ENCODE measurements at places on chromosomes 2 and 18.

DNA sequence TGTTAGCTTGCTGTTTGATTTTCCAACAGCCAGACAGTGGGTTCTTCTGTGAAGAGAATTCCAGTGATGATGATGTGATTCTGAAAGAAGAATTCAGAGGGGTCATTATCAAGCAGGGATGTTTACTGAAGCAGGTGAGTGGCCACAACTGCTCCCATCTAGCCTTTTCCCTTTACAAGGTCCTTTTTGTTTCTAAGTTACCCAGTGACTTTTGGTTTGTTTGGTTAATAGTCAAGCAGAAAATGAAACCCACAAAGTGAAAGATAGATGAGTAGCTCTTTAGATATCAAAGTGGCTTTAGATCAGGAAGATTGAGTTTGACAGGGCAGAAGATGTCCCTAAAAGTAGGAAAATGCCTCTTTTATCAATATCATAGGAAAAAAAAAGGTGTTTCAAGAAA is 23.3 kb downstream of the PLEK start:
- no peak for DNase-seq

GRCh38 chr2:150041722-150042425 is 445.6 kb downstream of the RND3 start:
- no peak for DNase-seq

GRCh38 chr18:69308619-69309018 is 92.1 kb upstream of the DOK6 start:
- DNase-seq: no peak

- no peak for DNase-seq
Observed at GRCh38 chr2:70371753-70372152, 69.9 kb upstream of the FAM136A start.

- DNase-seq: no peak
Observed at GRCh38 chr18:70172225-70172624, 33.3 kb downstream of the RTTN start.

Measured in NCI-H1930 (cell line).